ENCODE measurements at places on chromosomes 7 and 10. TPM values are rescaled to one million over a fixed set of nuclear protein-coding genes. Genes with fewer than 3 reads are reported as not detected.
A peak's percentile ranks its signal among the peaks of the same experiment; 100 is the strongest.

ELN gene
- total RNA-seq, result 836 TPM

RPP30 gene
- total RNA-seq, result 25.2 TPM

PNLIP gene
- total RNA-seq, result 2.7 TPM

- no peaks in the 10 kb centered on the region for H3K27me3 ChIP-seq
- no peak overlapping the region for H3K27ac ChIP-seq
- no peaks in the 10 kb centered on the region for H3K4me1 ChIP-seq
- no peak for DNase-seq
- no peaks in the 10 kb centered on the region for H3K36me3 ChIP-seq
- no peak overlapping the region for H3K4me3 ChIP-seq
Measured at GRCh38 chr7:78073609-78074382, 275.2 kb downstream of the PHTF2 start.

DNA sequence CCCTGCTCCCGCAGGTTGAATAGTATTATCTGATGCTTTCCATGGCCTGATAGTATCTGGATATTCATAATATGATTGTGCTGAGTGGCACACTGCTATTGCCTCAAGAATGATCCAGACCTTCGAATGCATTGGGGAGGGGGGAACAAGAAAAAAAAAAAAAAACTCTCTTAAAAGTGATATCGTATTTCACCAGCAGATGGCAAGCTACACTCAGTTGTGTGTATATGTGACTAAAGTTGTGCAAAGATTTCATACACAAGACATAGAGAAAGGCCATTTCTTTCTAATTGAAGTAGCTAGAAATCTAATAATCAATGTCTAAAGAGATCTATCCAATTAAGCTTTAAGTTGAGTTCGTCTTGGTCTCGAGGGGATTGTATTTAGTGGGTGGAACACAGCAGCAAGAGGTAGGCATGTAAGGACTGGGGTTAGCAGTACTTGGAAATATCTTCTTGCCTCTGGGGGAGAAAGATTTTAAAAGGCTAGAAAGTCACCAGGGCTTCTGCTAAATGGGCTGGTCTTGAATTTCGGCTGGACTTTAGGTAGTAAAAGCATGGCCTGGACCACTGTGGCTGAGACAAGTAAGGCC, 15.3 kb downstream of the SFRP4 start:
- no peaks in the 10 kb centered on the region for H3K27me3 ChIP-seq
- DNase-seq, result no peak
- no peaks in the 10 kb centered on the region for H3K4me1 ChIP-seq
- H3K4me3 ChIP-seq, result no peak overlapping the region
- H3K36me3 ChIP-seq, result no peaks in the 10 kb centered on the region

DNA sequence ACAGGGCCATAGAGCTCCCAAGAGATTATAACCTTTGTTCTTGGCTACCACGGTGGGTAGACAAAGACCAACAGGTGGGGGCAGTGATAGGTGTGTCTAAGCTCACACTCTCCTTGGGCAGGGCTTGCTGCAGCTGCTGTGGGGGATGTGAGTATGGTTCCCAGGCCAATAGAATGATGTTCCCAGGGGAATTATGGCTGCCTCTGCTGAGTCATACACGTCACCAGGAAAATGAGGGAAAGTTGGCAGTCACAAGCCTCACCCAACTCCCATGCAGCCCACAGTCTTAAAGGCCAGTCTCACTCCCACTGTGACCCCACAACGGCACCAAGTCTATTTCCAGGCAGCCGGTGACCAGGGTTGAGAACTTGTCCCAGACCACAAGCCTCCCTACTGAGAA, 453.4 kb upstream of the PODXL start:
- no peak overlapping the region for H3K27ac ChIP-seq
- no peaks in the 10 kb centered on the region for H3K27me3 ChIP-seq
- no peaks in the 10 kb centered on the region for H3K36me3 ChIP-seq
- H3K4me3 ChIP-seq, result no peak overlapping the region

DNA sequence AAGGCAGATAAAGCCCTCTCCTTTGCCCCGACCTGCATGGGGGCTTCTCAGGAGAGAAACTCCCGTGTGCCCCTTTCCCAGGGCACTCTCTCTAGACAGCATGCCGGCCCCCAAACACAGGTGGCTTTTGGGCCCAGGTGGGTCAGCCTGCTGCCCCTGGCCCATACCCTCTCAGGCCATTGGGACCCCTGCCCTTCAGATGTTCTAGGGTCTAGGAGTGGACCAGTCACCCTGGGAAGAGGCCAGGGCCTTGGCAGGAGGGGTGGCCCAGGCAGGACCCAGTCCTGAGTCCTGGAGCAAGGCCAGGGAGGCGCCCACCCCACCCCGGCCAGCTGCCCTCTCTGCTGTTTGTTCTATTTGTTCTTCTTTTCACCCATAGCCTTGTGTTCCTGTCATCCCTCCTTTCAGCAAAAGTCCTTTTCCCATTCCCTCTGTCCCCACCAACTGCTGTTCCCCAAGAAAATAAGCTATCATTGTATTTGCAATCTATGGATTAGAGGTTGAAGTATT, 9.3 kb upstream of the SEC24C start:
- H3K27me3 ChIP-seq, result no peaks in the 10 kb centered on the region
- H3K36me3 ChIP-seq, result no peaks in the 10 kb centered on the region

DNA sequence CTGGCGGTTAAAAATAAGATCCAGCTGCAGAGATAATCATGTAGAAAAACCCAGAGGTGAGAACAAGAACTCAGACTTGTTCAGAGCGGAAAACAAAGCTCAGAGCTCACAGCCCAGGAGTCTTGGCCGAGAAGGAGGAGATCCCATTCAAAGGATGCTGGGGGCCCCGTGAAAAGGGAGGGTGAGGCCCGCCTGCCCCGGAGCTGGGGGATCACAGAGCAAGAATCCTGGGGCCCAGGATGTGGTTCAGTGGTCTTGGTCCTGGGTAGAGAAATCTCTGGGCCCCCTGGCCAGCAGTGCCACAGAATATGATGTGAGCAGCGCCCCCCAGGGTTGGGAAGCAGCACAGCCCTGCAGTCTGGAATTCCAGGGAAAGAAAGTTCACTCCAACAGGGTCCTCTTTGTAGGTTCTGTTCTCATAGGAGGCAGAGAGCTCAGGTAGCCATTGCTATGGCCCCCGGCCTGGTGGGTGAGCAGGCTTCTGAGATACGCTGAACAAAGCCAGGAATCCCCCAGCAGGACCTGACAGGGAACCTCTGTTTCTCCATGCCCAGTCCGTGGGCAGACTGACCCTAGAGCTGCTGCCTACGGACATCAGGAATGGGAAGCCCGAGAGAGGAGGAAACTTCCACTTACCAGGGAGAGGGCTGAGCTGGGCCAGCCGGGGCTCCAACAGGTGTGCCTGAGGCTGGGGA, 77.7 kb upstream of the GNA12 start:
- no peaks in the 10 kb centered on the region for H3K36me3 ChIP-seq
- no peaks in the 10 kb centered on the region for H3K4me1 ChIP-seq
- H3K27me3 ChIP-seq, result no peaks in the 10 kb centered on the region
- no peak for DNase-seq

DNA sequence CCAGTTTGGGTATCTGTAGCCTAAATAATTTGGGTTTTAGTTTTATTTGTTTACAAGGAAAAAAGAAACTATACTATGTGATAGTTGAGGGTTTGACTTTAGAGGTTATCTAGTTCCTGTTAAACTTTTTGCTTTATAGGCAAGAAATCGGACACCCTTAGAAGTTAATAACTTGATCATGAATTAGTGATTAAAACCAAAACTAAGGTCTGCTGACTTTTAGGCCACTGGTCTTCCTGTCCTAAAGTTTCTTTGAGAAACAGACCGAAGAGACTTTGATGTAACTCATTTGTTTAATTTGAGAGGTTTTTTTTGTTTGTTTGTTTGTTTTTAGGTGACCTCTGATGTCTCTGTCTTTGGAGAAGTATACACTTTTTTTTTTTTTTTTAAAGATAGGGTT, 59.7 kb downstream of the PHTF2 start:
- no peak for DNase-seq
- H3K36me3 ChIP-seq, result no peaks in the 10 kb centered on the region
- no peak overlapping the region for H3K4me3 ChIP-seq
- no peaks in the 10 kb centered on the region for H3K27me3 ChIP-seq

DNA sequence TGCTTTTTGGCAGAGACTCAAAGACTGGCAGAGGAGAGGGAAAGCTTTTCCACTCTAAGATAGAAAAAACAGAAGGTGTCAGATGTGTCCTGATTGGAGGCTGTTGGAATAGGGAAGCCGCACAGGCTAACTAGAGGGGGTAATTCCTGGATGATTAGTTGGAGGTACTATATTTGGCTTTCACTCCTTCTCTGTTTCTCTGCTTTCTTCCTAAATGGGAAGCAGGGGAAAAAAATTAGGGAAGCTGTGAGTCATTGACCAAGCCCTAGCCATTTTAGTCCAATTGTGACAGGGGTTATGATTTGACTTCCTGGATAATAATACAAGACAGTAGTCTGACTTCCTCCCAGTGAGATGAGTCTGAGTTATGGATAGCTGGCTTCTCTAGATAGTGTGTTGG, 475.2 kb upstream of the CELF2 start:
- no peak for DNase-seq
- no peaks in the 10 kb centered on the region for H3K4me1 ChIP-seq
- H3K27me3 ChIP-seq, result no peaks in the 10 kb centered on the region
- H3K4me3 ChIP-seq, result no peak overlapping the region
- no peak overlapping the region for H3K27ac ChIP-seq
- H3K36me3 ChIP-seq, result no peaks in the 10 kb centered on the region

- no peak overlapping the region for H3K4me3 ChIP-seq
- no peaks in the 10 kb centered on the region for H3K36me3 ChIP-seq
- H3K4me1 ChIP-seq, result no peaks in the 10 kb centered on the region
- no peak for DNase-seq
Measured at GRCh38 chr7:140005754-140006503, 56.8 kb downstream of the PARP12 start.

- no peaks in the 10 kb centered on the region for H3K27me3 ChIP-seq
- H3K27ac ChIP-seq, result no peak overlapping the region
- DNase-seq, result no peak
- no peak overlapping the region for H3K4me3 ChIP-seq
- H3K36me3 ChIP-seq, result no peaks in the 10 kb centered on the region
Measured at GRCh38 chr7:141348728-141349127, 202.5 kb upstream of the AGK start.

GRCh38 chr10:131943021-131943814, 38.5 kb downstream of the BNIP3 start:
- peaks cover 5% of the 10 kb centered on the region for H3K36me3 ChIP-seq
- H3K4me3 ChIP-seq, result no peak overlapping the region
- H3K4me1 ChIP-seq, result no peaks in the 10 kb centered on the region
- peak; percentile 36 for DNase-seq
- no peaks in the 10 kb centered on the region for H3K27me3 ChIP-seq

DRGX gene
- total RNA-seq, result not detected

RELN gene
- 1.4 TPM for total RNA-seq

DNA sequence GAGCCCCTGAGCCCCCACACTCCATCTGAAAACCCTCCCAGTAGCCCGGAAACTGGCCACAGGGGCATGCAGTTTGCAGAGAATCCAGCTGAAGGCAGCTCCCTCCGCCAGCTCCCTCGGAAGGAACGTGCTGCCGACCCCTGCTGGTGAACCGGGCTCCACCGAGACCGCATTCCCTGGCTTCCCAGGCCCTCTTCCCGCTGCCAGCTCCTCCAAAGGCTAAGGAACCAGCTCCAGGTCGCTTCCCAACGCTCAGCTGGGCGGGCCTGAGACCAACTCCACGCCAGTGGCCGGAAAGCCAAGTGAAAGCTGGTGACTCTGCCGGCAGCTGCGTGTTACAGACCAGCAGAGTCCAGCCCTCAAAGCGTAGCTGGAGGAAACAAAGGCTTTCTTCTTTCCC, 35.8 kb downstream of the GPER1 start:
- no peaks in the 10 kb centered on the region for H3K36me3 ChIP-seq
- H3K4me3 ChIP-seq, result no peak overlapping the region
- DNase-seq, result peak; percentile 94
- no peaks in the 10 kb centered on the region for H3K27me3 ChIP-seq
- H3K4me1 ChIP-seq, result no peaks in the 10 kb centered on the region

MCM10 gene
- total RNA-seq, result 0.78 TPM

GRCh38 chr7:112877691-112878460, 87.7 kb upstream of the TMEM168 start:
- no peak overlapping the region for H3K27ac ChIP-seq
- DNase-seq, result no peak
- H3K36me3 ChIP-seq, result no peaks in the 10 kb centered on the region
- no peaks in the 10 kb centered on the region for H3K4me1 ChIP-seq
- no peaks in the 10 kb centered on the region for H3K27me3 ChIP-seq

- H3K4me3 ChIP-seq, result no peak overlapping the region
- no peaks in the 10 kb centered on the region for H3K4me1 ChIP-seq
- H3K27ac ChIP-seq, result no peak overlapping the region
- no peaks in the 10 kb centered on the region for H3K36me3 ChIP-seq
Measured at GRCh38 chr10:124740369-124741280, 3.6 kb downstream of the FAM53B start.

- peaks cover 19% of the 10 kb centered on the region for H3K36me3 ChIP-seq
- no peaks in the 10 kb centered on the region for H3K4me1 ChIP-seq
- H3K27me3 ChIP-seq, result no peaks in the 10 kb centered on the region
- H3K4me3 ChIP-seq, result no peak overlapping the region
Measured at GRCh38 chr7:99035723-99036545, 108.0 kb downstream of the SMURF1 start.

GRCh38 chr10:51462076-51462779, 237.2 kb downstream of the CSTF2T start:
- no peak overlapping the region for H3K4me3 ChIP-seq
- no peaks in the 10 kb centered on the region for H3K36me3 ChIP-seq
- peaks cover 9% of the 10 kb centered on the region for H3K4me1 ChIP-seq
- no peak for DNase-seq
- peak overlapping the region; percentile 12 for H3K27ac ChIP-seq

DNA sequence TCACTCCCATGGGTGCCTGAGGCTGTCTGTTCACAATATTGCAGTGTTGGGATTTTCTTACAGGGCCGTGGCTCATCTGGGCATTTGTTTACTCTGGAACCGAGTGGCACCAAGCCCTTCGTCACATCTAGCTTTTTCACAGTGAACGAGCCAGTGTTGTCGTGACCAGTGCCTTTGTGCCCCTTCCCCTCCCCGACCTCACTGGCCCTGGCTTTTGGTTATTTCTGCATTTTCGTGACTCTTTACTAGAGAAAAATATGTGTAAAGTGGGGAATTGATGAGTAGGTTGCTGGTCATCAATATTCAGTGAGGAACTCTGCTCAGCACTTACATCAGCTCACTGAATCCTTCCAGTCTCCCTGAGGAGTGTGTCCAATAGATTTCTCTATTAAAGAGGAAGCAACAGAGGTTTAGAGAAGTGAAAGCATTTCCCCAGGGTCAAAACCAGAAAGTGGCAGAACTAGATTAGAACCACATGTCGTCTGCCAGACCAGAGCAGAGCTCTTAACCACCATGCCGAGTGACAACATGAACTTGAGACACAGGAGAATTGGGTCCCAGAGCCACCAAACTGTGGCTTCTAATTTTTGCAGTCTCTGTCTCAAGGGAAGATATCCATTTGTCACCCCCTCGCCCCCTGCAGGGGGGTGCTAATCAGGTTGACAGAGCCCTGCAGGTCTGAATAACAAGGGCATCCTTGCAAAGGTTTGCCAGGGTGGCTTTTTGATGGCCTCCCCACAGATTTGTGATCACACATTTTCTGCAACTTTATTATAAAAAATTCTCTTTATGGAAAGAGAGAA, 125.3 kb downstream of the CHN2 start:
- no peaks in the 10 kb centered on the region for H3K27me3 ChIP-seq
- H3K4me3 ChIP-seq, result no peak overlapping the region
- H3K36me3 ChIP-seq, result no peaks in the 10 kb centered on the region
- no peak overlapping the region for H3K27ac ChIP-seq

PDZD7 gene
- total RNA-seq, result 1.6 TPM

Measured in aorta (tissue), 5 donors.